ENCODE measurements at places on chromosomes 1 and 21. TPM values are rescaled to one million over a fixed set of nuclear protein-coding genes. Genes with fewer than 3 reads are reported as not detected.

- DNase-seq = no peak
Measured at GRCh38 chr1:31674626-31675025, 29.2 kb downstream of the COL16A1 start.

Gene UQCRHL
- 2.6 TPM for total RNA-seq

Gene SPATA45
- total RNA-seq = 0.68 TPM

DNA sequence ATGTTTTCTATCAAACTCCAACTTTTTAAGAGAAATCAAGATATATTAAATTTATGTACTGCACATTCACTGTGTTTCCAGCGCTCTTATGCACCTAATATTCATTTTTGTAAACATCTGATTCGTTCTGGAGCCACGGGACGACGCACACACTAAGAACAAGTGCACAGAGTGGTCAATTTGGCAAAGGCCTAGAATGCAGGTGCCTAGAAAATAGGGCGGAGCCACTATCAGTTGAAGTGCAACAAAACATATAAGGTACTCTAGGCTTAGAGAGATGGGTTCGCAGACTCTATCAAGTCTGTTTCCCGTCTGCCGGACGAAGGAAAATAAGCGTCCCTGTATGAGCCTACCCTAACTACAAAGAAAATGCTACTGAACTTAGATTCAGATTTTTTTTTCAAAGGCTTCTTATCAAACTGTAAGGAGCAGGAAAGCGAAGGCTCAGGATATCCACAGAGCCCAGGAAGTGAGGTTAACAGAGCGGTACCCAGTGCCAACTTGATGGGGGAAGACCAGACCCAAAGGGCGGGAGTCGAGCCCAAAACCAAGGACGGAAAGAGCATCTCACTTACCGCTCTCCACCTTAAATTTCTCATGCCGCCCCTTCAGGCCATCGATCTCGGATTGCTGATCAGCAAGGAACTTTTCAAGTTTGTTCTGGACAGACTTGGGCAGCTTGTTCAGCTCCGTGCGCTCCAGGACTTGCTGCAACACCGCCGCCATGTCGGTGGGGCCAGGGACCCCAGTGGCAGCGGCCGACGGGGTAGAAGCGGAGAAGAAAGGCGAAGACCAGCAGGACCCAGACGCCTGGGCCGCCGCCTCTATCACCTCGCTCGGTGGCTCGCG is 526 bp downstream of the TPR start:
- DNase-seq = no peak

- no peak for DNase-seq
Measured at GRCh38 chr1:178864326-178864725, 6.6 kb downstream of the ANGPTL1 start.

DNA sequence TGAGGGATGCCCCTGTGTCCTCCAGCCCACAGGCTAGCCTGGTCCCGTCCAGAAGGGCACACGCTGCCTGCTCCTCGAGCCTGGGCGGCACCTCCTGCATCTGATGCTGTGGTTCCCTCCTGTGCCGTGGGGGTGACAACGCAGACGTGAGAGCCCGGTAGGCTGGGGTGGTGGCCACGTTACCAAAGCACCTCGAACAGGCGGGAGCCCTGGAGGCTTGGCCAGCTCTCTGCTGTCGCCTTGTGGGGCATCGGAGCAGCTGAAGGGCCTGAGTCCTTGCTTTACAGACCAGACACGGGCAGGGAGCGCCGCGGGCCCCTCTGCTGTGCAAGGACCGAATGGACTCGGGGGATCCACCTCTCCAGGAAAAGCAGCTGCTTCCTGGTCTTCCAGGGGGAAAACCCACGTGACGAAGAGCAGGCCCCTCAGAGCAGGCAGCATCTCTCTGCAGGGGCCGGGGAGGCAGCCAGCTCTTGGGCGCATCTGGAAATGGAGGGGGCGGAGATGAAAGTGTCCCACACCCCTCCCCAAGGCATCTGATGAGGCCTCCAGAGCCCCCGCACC is 133.3 kb downstream of the NPHP4 start:
- DNase-seq = no peak

- DNase-seq = peak; percentile 20
Measured at GRCh38 chr1:7404046-7404742, 366.9 kb upstream of the VAMP3 start.

Gene FCRL5
- 1.1 TPM for total RNA-seq

- no peak for DNase-seq
Measured at GRCh38 chr1:194241215-194241614, 1054.8 kb upstream of the B3GALT2 start.

GRCh38 chr1:222642468-222642867 is 24.6 kb downstream of the MIA3 start:
- DNase-seq = no peak

Gene SLAMF9
- total RNA-seq = not detected

Gene HNRNPCL2
- not detected for total RNA-seq

Gene PDPN
- total RNA-seq = 199 TPM

Measured in H9 (cell line).